ENCODE measurements at places on chromosomes 4 and X.
A peak's percentile ranks its signal among the peaks of the same experiment; 100 is the strongest.

DNA sequence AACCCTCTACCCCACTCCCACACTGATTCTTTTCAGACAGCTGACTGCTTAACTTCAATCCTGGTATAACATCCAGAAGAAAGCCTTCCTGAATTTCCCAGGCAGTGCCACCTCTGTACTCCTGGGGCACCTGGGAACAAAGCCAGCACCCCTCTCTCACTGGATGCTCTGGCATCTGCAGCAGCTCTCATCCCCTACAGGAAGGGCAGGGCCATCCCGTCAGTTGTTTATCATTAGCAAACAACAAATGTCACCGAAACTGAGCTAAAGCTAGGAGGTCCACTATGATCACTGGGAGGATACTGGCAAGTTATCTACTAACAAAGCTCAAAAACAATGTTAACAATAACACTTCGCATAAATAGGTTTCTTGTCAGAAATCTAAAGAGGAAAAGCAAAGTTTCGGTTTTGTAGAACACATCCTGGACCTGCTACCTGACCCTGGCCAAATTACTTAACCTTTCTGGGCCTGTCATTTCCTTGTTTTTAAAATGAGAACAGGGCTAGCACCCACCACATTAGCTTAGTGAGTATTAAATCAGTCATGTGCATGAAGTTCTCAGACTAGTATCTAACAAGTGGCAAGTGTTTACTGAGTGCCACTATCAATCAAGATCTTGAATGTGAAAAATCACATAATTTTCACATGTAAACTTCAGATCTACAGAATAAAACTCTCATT lies 86.6 kb downstream of the NR3C2 start:
- peak; percentile 41 for DNase-seq

- DNase-seq: no peak
These were observed 32.7 kb upstream of the NKRF start for GRCh38 chrX:119638725-119639471.

- DNase-seq: no peak
These were observed 3.0 kb downstream of the GPC4 start for GRCh38 chrX:133412246-133412645.

GRCh38 chr4:159042097-159042605 lies 60.7 kb upstream of the RAPGEF2 start:
- no peak for DNase-seq

GRCh38 chr4:24802648-24803047 lies 7.3 kb downstream of the SOD3 start:
- no peak for DNase-seq

- DNase-seq: no peak
These were observed 382.0 kb downstream of the GABRG1 start for GRCh38 chr4:45741897-45742296.

DNA sequence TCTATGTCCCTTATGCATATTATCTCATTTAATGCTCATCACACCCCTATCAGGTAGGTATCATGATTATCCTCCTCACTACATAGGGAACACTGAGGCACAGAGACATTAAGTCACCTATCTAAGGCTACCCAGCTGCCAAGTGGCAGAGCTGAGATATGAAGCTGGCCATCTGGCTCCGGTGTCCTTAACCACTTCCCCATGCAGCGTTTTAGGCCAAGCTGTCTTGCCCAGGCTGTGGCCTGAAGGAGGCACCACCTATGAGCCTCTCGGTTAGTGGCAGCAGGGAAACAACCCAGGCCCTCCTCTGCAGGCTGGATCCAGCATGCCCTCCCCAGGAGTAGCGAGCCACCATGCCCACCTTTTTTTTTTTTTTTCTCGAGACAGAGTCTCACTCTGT lies 16.3 kb downstream of the PJA1 start:
- DNase-seq: no peak

- no peak for DNase-seq
These were observed 376.1 kb upstream of the CTSO start for GRCh38 chr4:156329779-156330178.

DNA sequence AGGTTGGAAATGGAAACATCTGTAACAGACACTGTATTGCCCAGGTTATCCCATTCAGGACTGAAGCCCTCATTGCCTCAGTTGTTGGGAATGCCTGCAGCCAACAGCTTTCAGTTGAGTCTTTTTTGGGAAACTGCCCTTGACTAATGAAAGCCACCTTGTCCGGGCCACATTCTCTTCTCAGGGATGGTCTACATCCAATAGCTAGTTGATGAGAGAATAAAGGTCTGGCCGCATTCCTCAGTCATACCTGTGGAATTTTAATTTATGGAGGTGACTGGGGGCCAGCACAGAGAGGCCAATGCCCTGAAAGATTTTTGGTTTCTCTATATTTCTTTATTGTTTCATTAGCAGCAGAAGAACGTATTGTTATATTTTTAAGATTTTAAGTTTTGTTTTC lies 147.6 kb upstream of the MSX1 start:
- no peak for DNase-seq

DNA sequence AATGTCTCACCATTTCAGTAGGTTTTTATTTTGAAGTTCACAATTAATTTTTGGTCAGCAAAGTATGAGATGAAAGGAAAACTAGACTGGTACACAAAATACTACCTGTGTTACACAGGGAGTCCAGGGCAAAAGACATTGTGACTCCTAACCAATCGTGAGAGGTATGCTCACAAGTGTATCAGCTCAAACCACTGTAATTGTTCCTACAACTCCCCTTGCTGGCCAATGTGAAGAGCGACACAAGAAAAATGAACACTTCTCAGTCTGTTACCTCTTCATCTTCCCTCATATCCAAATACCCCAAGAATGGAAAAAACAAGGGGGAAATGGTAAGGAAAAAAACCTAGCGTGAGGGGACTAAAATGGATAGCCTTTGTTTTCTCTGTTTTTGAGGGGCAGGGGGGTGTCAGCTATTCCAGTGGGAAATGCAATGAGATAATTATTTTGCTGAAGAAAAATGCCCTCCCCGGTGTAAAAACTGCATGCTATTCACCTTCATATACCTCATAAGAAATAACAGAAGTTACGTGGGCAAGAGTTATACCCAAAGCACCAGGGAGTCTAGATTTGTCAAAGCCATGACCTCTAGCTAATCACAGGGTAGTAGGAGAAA lies 30.6 kb upstream of the NSUN7 start:
- no peak for DNase-seq

DNA sequence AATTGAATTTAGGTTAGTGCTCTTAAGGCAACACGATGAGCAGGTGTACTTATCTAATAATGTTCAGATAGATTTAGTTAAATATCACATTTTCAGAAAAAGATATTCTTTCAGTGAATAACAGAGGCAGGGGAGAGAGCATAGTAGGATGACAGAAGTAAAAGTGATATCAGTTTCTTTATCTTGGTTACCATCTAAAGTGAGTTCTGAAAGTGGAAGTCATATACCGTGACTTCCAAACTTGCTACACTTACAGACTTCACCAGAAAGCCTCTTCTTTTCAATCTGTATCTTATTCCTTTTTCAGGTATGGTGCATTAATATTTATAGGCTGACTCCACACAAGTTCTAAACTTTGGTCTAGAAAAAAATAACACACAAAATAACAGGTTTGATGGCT lies 124.9 kb downstream of the POU4F2 start:
- DNase-seq: no peak

DNA sequence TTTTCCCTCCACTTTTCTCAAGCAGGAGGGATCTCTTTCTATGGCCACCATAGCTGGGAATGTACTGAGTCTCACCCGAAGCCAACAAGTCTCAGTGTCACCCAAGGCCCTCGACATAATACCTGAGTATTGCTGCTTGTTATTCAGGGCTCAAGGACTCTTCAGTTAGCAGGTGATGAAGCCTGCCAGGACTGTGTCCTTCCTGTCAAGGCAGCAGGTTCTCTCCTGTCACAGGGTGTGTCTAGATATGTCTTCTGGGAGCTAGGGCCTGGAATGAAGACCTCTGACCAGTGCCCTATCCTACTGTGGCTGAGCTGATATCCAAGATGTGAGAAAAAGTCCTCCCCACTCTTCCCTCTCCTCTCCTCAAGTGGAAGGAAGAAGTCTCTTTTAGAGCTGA lies 391.0 kb upstream of the DIPK2B start:
- DNase-seq: no peak

- no peak for DNase-seq
These were observed 1051.4 kb upstream of the PRKX start for GRCh38 chrX:4764888-4765287.

GRCh38 chrX:55030271-55031205 lies at the start of gene ALAS2:
Gene ALAS2 (minus strand): TSS chrX:55030977. CDS start chrX:55026000, 4,977 bp downstream.
- DNase-seq: no peak

DNA sequence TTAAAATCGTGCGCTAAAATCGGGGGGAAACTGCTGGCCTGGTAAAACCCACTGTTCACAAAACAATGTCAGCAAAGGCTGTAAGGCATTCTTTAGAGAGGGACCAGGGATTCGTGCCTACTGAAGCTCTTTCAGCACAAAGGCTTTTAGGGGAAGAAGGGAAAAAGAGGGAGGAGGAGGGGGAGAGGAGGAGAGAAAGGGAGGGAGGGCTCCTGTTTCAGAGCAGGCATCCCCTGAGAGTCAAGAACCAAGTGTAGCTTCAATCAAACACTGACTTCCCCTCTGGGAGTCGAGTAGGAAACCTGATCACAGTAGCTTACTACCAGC lies 9.5 kb downstream of the BCOR start:
- DNase-seq: no peak

DNA sequence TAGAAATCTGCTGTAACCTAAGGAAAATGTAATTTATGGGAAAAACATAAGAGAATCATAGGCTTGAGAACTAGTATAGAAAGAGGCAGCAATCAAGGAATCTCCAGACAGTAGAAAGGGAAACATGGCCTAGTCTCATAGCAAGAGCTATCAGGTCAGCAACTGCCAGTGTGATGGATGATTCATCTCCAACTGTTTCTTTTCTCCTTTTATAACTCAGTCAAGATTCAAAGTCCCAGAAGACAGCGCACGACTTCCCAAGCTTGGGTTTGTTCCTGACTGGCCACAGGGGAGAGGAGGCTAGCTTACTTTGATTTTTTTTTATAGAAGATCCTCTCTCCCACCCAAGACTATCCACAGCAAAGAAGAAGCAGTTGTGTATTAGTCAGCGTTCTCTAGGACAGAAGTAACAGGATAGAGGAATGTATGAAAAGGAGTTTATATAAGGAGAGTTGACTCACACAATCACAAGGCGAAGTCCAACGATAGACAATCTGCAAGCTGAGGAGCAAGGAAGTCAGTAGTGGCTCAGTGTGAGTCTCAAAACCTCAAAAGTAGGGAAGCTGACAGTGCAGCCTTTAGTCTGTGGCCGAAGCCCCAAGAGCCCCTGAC lies 181.5 kb downstream of the GC start:
- DNase-seq: no peak

- no peak for DNase-seq
These were observed 3.4 kb downstream of the PJA1 start for GRCh38 chrX:69161786-69162349.

DNA sequence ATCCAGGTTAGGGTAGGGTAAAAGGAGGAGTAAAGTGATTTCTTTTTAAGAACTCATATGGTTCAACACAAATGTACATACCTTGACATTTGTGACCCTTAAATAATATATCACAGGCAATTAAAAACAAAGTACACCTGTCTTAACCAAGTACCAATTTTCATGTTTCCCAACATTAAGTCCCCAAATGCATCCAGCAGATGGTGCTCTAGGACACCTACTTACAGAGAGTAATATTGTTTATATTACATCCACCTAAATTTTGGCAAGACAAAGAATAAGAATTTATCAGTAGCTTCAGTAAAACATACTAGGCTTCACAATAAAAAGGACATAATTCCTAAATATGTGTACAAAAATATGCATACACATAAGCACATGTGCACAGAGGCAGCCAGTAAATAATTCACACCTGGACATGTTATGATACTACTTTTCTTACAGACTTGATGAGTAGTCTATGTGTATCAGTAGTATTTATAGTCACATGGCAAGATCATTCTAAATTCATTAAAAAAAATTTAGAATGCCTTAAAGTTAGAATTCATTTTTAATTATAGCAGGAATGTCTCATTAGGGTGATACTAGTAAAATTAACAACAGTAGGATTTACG lies 219.7 kb downstream of the DCLK2 start:
- DNase-seq: no peak

DNA sequence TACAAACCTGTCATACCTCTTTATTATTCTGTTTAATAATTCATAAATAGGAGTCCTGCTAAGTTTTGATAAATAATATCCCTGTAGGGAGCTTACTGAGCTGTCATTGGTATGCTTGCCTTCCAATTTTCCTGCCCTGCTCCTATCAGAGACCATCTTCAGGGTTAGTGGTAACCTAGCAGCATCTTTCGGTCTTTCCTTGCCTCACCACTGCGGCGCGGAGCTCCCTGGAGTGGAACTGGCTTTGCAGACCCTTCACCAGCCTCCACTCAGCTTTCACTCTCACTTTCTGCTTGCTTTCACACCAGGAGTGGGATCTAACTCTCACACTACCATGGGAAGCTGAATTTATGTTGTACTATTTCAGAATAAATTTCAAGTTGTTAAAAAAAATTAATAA lies 481.7 kb upstream of the ATOH1 start:
- DNase-seq: no peak

DNA sequence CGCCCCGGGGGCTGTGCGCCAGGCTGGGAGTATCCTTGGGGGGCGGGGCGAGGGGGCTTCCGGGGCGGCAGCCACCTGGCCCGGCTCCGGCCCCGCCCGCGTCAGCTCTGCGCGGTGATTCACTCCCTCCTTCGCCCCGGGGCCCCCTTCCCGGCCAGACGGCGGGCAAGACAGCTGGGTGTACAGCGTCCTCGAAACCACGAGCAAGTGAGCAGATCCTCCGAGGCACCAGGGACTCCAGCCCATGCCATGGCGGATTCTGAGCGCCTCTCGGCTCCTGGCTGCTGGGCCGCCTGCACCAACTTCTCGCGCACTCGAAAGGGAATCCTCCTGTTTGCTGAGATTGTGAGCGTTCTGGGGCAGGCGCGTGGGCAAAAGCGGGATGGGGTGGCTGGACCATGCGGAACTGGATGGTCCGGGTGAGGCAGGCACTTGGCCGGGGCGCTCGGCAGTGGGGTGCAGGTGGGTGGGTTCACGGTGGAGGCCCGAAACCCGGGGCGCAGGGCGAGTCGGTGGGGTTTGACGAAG lies at the start of gene PLP2:
PLP2 (plus strand) TSS at position 147 of the 528 bp plus-strand sequence; CDS start at position 250, 103 bp downstream.
- DNase-seq: peak; percentile 77

- no peak for DNase-seq
These were observed 345.6 kb downstream of the RPA4 start for GRCh38 chrX:97229318-97229717.

- DNase-seq: no peak
These were observed 60.5 kb upstream of the TAB3 start for GRCh38 chrX:30949554-30949953.

GRCh38 chr4:48350871-48351270 lies 9.5 kb downstream of the SLAIN2 start:
- DNase-seq: no peak

- no peak for DNase-seq
These were observed 41.3 kb upstream of the GPC3 start for GRCh38 chrX:134026565-134027311.

DNA sequence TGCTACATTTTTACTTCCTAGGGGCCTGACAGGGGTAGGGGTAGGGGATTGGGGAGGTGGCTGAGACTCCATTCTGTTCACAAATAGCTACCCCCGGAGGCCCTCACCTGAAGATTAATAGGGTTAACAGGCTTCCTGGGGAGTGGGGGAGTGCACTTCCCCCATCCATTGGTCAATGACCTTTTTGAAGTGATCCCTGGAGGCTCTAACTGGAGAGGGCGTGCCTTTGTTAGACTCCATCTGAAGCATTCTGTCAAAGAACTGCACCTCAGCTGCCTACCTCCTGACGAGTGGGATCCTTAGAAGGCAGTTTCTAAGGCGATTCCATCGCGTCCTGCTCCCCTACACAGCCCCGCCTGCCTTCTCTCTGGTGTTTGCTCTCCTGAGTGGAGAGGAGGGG lies 10.0 kb upstream of the MTM1 start:
- no peak for DNase-seq
